Naive thymus-derived CD8-positive, alpha-beta T cell (primary cell): ENCODE measurements at places on chromosomes 7 and 10.
A peak's percentile ranks its signal among the peaks of the same experiment; 100 is the strongest.

GRCh38 chr7:95682913-95683312, 86.6 kb upstream of the PDK4 start:
- H3K4me1 ChIP-seq = no peaks in the 10 kb centered on the region
- H3K36me3 ChIP-seq = no peaks in the 10 kb centered on the region
- H3K4me3 ChIP-seq = no peak overlapping the region

DNA sequence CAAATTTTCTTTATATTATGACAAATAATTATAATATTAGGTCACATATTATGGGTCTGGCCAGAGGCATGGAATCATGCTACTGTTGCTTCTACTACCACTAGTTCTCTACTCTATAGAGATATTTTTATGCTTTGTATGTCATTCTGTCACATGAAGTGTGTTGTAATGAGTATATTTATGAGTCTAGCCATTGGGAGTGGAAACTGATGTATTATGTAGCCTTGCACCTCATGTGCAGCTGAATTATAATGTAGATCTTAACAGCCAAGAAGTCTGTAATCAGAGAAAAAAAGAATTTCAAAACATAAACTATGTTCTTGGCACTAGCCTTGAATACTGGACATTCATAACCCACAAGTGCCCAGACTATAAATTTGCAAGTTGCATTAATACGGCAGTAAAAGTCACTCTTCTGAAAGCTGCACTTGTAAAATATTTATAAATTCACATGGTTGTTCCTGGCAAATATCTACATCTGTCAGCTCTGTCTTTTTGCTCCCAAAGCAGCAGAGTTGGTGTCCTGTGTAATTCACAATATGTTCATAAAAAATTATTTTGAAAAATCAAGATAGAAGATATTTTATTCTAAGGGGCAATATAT, 48.6 kb upstream of the SKAP2 start:
- H3K27ac ChIP-seq = no peak overlapping the region
- no peaks in the 10 kb centered on the region for H3K36me3 ChIP-seq
- H3K4me1 ChIP-seq = no peaks in the 10 kb centered on the region
- no peak for DNase-seq

DNA sequence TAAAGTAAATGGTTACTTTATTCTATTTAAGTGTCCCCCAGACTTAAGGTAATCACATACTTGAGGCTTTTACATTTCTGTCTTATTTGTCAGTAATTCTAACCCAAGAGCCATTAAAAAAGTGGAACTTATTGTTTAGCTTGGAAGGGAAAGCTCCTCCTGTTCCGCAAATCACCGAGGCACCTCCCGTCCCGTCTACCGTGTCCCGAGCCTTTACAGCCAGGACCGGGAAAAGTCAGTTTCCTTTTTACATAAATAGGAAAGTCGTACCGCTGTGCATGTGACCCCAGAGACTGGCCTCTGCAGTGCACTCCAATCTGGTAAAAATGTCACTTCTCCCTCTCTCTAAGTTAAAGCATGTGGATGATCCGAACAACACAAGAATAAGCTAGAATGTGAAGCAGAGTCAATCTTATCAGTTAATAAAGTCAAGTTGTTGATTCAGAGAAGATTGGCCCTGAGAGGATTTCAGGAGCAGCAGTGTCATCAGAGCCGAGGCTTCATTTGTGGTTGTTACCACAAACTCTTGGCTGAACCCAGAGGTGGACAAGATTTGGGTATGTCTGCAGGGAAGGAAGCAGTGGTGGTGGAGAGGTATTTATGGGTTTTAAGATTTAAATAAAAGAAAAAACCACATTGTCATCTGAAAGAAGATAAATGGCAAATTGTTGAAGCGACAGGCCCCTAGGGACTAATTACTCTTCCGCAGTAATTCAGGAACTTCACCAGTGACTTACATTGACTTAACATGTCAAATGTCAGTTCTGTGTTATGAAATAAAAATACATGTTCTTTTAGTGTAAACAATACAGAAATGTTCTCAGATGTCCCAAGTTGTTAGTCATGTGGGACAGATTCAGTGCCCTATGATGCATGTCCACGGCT, 316.6 kb upstream of the ZNF32 start:
- peaks cover 19% of the 10 kb centered on the region for H3K27me3 ChIP-seq
- H3K4me1 ChIP-seq = peaks cover 15% of the 10 kb centered on the region
- no peak overlapping the region for H3K27ac ChIP-seq

- no peak overlapping the region for H3K27ac ChIP-seq
- no peaks in the 10 kb centered on the region for H3K36me3 ChIP-seq
Measured at GRCh38 chr7:1255080-1255816, 22.6 kb downstream of the UNCX start.

- no peak overlapping the region for H3K4me3 ChIP-seq
- H3K36me3 ChIP-seq = no peaks in the 10 kb centered on the region
- no peak overlapping the region for H3K27ac ChIP-seq
- no peaks in the 10 kb centered on the region for H3K27me3 ChIP-seq
- H3K4me1 ChIP-seq = peaks cover 8% of the 10 kb centered on the region
Measured at GRCh38 chr7:100397315-100398081, 24.2 kb downstream of the PILRA start.

GRCh38 chr7:32515890-32516550, 20.7 kb downstream of the AVL9 start:
- H3K27ac ChIP-seq = peak overlapping the region; percentile 87
- H3K36me3 ChIP-seq = peaks cover 25% of the 10 kb centered on the region
- no peak for DNase-seq
- peaks cover 53% of the 10 kb centered on the region for H3K4me1 ChIP-seq
- peak overlapping the region; percentile 23 for H3K4me3 ChIP-seq
- no peaks in the 10 kb centered on the region for H3K27me3 ChIP-seq

DNA sequence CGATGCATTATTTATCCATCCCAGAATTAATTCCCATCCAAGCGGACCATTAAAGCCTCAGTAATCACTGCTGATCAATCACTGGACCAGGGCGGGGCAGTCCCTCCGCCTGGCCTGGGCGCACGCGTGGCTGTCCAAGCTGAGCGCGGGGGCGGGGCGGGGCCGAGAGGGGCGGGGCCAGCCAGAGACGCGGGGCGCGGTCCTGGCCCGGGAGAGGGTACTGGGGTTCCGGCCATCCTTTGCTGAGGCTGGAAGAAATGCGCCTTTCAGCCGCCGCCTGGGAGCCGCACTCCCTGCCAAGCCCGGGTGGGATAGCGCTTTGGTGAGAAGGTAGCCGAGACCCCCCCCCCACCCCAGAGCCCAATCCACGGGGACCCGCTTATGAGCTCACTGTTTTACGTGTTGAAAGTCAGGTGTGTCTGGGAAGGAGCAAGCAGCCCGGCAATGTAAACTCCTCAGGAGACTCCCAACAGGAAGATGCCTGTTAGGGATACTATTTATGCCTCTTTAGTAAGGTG, at the start of gene ARHGAP22:
Gene ARHGAP22, minus strand, starts transcription at position 83 of the 518 bp plus-strand sequence. CDS start 277 bp downstream, outside the sequence.
- peaks cover 10% of the 10 kb centered on the region for H3K4me1 ChIP-seq
- DNase-seq = no peak
- H3K4me3 ChIP-seq = peak within 1 kb of the TSS; percentile 62
- no peak within 1 kb of the TSS for H3K27ac ChIP-seq

DNA sequence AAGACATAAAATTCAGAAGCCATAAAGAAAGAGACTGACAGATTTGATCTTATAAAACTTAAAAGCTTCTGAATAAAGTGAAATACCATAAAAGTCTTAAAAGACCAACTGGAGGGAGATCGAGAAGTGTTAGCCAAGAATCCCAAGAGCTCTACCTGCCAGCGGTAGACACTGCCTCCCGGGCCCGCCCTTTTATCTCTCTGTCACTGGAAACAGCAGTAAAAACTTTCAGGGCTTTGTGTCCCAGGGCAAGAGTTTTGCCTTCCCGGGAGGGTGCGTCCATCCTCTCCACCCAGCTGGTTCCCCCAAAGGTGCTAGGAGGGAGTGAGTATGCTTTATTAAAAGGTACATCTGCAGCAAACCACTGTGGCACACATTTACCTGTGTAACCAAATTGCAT, 5.8 kb downstream of the PLA2G12B start:
- no peak overlapping the region for H3K4me3 ChIP-seq
- H3K27ac ChIP-seq = no peak overlapping the region
- H3K4me1 ChIP-seq = no peaks in the 10 kb centered on the region
- peaks cover 10% of the 10 kb centered on the region for H3K27me3 ChIP-seq
- no peak for DNase-seq

GRCh38 chr7:15503603-15504290, 58.1 kb downstream of the AGMO start:
- H3K36me3 ChIP-seq = no peaks in the 10 kb centered on the region
- H3K4me3 ChIP-seq = no peak overlapping the region
- no peaks in the 10 kb centered on the region for H3K27me3 ChIP-seq
- H3K27ac ChIP-seq = no peak overlapping the region
- no peaks in the 10 kb centered on the region for H3K4me1 ChIP-seq

- no peaks in the 10 kb centered on the region for H3K4me1 ChIP-seq
- H3K4me3 ChIP-seq = no peak overlapping the region
- H3K36me3 ChIP-seq = no peaks in the 10 kb centered on the region
- peaks cover 6% of the 10 kb centered on the region for H3K27me3 ChIP-seq
Measured at GRCh38 chr10:86248062-86248461, 118.5 kb downstream of the GRID1 start.

DNA sequence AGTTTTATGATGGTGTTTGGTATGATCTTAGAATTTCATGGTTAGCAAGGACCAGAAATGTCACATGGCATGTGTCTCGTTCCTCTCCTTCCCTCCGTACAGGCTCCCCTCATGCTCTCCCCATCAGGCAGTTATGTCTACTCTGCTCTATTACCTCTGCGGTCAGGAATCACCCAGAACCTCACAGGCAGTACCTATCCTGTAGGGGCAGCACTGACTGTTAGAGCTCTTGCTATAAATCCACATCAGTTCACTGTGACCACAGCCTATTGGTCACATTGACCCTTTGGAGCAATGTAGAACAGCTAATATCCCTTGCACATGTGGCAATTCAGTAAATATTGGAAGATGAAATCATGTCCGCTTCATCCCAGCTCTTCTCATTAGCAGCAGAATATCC, 151.8 kb downstream of the WNT2 start:
- H3K27ac ChIP-seq = no peak overlapping the region
- no peak overlapping the region for H3K4me3 ChIP-seq
- peaks cover 22% of the 10 kb centered on the region for H3K36me3 ChIP-seq
- no peak for DNase-seq
- no peaks in the 10 kb centered on the region for H3K27me3 ChIP-seq

DNA sequence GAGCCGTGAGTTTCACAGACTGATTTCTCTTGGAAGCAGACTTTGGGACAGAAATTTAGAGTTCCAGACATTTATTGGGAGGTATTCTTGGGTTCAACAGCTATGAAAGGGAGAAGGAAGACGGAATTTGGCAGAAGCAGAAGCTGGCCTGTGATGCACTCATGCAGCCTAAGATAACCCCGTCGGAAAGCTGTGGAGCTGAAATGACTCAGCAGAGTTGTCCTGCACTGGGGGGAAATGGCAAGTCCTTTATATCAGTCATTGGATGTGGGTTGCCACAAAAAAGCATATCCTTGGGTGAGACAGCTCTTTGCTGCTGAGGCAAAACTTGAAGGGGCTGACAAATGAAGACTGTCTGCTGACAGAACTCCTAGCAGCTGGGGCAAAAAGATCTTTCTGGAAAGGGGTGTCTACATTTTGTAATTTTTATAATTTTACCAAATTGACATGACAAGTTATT, 11.5 kb upstream of the MICU1 start:
- no peaks in the 10 kb centered on the region for H3K4me1 ChIP-seq
- H3K27me3 ChIP-seq = no peaks in the 10 kb centered on the region
- no peak for DNase-seq
- H3K36me3 ChIP-seq = no peaks in the 10 kb centered on the region
- H3K4me3 ChIP-seq = no peak overlapping the region
- no peak overlapping the region for H3K27ac ChIP-seq

DNA sequence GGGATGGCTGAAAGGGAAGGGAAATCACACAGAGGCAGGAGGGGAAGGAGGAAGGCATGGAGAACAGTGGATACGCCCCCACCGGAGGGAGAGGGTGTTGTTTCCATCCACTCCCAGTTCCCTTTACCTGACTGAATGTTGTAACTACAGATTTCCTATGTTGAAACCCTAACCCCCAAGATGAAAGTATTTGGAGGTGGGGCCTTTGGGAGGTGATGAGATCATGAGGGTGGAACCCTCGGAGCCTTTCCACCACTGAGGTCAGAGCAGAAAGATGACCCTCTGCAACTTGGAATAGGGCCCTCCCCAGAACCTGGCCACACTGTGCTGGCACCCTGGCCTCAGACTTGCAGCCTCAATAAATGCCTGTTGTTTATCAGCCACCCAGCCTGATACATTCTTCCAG, 48.6 kb upstream of the CNPY1 start:
- H3K27me3 ChIP-seq = peaks cover 9% of the 10 kb centered on the region
- no peak overlapping the region for H3K4me3 ChIP-seq
- no peaks in the 10 kb centered on the region for H3K36me3 ChIP-seq
- no peak overlapping the region for H3K27ac ChIP-seq
- DNase-seq = no peak
